ENCODE measurements at places on chromosomes 5 and 9.

- DNase-seq: no peak
These were observed 1262.6 kb downstream of the EFNA5 start for GRCh38 chr5:106408141-106408540.

DNA sequence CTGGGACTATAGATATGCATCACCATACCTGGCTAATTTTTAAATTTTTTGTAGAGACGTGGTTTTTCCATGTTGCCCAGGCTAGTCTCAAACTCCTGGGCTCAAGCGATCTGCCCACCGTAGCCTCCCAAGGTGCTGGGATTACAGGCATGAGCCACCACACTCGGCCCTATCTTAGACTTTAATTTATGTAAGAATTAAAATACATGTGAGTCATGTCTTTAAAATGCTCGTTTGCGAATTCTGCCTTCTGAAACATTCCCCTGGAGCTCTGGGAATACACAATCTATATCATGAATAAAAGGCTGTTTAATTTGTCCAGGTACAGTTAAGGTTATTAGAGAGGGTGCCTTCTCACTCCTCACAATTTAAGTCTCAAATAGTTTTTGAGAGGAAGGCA lies 32.8 kb downstream of the RHOBTB3 start:
- DNase-seq: no peak

DNA sequence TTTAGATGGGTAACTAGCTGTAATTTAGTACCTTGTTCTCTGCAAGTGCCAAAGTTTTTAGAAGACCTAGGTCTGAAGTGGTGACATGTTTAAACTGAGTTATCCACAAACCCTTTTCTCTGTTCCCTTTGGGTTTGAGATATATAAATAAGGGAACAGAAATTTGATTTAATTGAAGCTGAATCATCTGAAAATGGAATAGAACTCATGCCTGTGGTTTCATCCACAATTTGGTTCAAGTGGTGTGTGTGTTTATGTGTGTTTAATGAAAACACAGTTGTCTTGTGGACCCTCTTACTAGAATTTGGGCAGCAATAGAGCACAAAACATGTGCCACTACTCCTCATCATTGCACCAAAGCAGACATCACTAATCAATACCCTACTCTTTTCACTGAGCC lies 216.9 kb downstream of the GLIS3 start:
- no peak for DNase-seq

DNA sequence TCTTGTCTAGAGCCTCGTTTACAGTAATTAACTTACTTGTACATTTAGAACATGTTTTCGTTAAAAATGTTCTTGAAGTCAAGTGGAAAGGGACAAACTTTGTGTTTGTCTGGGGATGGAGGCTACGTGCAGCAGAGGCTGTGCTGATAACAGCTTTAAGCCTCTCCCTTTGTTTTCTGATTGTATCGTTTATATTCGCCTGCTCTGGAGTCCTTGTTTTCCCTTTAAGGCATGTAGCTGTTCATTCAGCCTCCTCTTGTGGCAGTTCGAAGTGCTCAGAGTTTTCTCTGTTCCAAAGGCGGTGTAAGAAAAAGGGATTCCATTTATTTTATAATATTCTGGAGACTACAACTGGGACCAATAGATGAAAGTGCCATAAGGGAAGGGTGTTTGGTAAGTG lies 1.9 kb downstream of the SLC36A1 start:
- no peak for DNase-seq

DNA sequence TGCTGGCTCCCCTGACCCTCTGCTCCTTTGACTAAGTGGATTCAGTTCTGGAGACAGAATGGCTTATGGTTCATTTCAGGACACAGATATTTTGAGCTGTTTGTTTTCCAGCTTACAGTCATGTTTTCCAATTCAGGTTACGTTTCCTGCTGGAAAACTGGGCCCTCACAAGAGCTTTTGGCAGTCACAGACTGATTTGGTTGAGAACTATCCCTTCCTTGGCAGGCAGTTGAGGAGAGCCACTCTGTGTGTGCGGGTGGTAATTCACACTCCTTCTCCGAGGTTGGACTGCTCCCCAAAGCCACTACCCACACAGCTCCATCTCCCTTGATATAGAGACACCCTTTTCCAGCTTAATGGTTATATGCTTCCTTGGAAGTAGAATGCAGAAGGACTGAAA lies 534.5 kb downstream of the TMEM38B start:
- DNase-seq: no peak

DNA sequence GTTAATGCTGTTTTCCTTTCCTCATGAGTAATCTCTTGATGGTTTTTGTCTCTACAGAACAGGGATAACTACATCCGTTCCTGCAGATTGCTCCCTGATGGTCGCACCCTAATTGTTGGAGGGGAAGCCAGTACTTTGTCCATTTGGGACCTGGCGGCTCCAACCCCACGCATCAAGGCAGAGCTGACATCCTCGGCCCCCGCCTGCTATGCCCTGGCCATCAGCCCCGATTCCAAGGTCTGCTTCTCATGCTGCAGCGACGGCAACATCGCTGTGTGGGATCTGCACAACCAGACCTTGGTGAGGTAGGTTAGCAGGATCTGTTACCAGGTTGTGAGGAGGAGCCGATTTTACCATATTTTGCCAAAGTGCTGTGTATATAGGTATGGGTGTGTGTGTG lies 148.2 kb downstream of the TLE4 start:
- no peak for DNase-seq

All from stimulated activated naive B cell treated with anti-CD40 and anti-IgM and Interleukin-4, amounts not matched to agents 10 μg/mL and 1 μg/mL and 100 μg/mL, for 72 hours (primary cell).